ENCODE measurements at places on chromosomes 11 and 22. TPM values are rescaled to one million over a fixed set of nuclear protein-coding genes. Genes with fewer than 3 reads are reported as not detected.

The TTC12 gene
- total RNA-seq: 14.9 TPM

The SHISAL1 gene
- 1.4 TPM for total RNA-seq

The TEX54 gene
- not detected for total RNA-seq

The ANO1 gene
- total RNA-seq: not detected

The DGCR6L gene
- 35.0 TPM for total RNA-seq

The PLXNB2 gene
- total RNA-seq: 81.7 TPM

The MS4A3 gene
- not detected for total RNA-seq

The CHST1 gene
- 3.3 TPM for total RNA-seq

The BTBD18 gene
- total RNA-seq: not detected

The SLC5A12 gene
- not detected for total RNA-seq

Measured in subcutaneous preadipocyte (primary cell).